ENCODE measurements at places on chromosomes 7 and 10.

GRCh38 chr10:80458638-80459037 lies 4.5 kb downstream of the TSPAN14 start:
- DNase-seq, result no peak

DNA sequence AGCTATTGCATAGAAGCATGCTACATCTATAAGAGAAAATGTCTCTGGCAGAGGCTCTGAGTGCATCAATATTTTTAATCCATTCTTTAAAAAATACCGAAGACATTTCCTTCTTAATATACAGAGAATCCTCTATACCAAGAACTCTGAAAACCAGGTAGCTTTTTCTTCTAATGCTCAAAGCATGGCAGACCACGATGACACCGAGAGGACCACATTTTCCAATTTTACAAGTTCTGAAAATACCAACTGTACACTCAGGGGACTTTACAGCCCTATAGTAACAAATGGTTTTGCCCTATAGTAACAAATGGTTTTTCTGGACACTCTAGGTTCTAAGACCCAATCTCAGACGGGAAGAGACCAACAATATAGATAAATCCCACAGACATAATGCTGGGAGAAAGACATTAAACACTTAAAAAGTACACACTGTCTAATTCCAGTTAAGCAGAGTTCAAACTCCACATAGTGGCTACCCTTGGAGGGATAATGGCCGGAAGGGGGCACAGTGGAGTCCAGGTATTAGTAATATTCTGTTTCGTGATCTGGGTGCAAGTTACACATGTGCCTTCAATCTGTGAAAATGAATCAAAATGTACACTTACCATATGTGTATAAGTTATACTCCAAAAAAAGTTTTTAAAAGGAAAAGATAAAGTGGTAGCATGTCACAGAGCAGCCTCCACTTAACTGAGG lies 26.2 kb downstream of the CCDC6 start:
- no peak for DNase-seq

DNA sequence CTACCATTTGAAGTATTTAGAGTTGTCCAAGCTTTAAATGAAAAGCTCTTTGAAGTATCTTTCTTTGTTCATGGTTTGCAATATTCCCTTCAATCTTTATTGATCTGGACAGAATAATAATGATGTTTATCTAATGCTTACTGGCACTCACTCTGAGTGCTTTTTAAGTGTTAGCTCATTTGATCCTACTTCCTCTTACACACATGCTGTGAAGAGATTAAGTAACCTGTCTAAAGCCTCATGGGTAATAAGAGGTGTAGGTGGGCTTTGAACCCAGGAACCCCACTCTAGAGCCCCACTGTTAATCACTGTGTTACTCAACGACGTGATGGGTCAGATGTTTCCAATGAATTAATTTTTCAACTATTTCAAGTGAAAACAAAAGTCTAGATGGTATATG lies 31.1 kb upstream of the ADD3 start:
- no peak for DNase-seq

DNA sequence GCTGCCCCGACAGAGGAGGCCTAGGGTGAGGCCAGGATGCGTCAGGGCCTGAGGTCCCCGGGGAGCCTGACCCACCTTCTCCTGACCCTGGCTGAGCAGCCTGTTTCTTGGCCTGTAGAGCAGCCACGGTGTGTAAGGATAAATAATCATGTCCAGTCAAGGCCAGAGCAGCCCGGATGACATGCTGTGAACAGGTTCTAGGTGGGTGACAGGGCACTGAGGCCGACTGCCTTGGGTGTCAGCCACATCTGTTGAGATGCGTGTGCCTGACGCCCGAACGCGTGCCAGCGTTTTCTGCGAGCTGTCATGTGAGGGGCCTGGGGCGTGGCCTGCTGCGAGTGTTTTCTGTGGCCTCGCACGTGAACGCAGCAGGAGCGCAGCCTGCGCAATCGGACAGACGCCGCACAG lies 118.3 kb downstream of the FAM53B start:
- no peak for DNase-seq

- DNase-seq, result no peak
Observed at GRCh38 chr10:48523820-48524758, 80.8 kb downstream of the ARHGAP22 start.

DNA sequence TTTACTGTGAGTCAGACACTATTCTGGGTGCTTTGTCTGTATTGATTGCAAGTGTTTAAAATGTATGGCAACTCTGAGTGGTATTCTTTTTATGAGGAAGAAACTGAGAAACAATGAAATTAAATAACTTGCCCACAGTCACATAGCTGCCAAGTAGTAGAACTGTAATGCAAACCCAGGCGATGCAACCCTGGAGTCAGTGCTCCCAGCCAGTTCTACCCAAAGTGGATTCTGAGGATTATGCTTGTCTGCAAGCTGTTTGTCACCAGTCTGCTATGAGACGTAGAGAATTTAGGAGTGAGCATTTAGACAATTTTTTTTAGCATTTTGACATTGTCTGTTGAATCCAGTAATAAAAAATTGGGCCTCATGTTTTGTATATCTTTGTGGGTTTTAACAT lies 306.0 kb upstream of the LRGUK start:
- DNase-seq, result no peak

DNA sequence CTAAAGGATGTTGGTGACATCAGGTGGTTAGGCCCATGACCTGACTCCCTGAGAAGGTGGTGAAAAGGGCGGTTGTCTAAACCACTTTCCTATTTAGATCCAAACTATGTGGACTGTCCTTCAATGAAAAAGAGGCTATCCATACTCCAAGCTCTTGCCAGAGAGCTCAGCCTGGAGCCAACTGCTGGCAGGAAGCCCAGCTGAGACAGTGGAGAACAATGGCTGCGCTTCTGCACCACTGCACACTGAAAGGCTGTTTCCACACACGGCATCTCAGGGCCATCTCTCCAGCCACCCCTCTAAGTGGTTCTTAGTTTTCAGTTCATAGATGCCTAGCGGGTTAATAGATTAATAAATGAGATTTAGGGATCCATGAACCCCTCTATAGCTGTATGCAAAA lies 488.8 kb upstream of the ZMIZ1 start:
- DNase-seq, result no peak

DNA sequence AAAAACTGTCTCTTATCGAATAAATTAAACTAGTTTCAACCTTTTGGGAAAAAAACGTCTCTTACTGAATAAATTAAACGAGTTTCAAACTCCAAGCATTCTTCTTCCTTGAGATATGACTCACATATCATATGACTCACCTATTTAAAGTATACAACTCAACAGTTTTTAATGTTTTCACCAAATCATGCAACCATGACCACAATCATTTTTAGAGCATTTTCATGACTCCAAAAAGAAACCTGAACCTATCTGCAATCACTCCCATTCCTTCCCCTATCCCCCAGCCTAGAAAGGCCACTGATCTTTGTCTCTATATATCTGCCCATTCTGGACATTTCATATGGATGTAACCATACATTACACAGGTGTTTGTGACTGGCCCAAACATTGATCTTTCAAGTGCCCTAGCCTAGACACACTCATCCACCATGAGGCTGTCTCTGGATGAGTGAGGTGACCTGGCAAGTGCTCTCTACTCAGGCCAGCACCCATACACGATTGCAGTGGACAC lies 115.3 kb downstream of the PIP4K2A start:
- DNase-seq, result no peak

DNA sequence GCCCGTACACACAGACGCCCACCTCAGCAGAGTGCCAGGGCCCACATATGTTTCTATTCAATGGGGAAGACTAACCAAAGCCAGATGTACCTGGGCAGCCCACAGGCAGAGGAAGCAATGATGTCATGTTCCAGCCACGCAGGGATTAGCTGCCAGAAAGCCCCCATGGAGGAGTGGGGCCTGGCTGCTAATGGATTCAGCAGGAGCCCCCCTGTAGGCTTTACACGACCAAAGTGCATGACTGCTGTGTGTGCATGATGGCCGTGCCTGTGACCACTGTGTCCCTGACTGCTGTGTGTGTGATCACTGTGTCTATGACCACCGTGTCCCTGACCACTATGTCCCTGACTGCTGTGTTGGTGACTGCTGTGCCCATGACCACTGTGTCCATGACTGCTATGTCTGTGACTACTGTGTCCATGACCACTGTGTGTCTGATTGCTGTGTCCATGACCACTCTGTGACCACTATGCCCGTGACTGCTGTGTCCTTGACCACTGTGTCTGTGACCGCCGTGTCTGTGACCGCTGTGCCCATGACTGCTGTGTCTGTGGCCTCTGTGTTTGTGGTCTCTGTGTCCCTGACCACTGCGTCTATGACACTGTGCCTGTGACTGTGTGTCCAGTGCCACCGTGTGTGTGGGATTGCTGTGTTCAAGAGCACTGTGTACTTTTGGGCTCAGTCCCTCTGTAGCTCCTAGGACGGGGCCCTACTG lies 409.3 kb downstream of the RPS24 start:
- DNase-seq, result no peak

DNA sequence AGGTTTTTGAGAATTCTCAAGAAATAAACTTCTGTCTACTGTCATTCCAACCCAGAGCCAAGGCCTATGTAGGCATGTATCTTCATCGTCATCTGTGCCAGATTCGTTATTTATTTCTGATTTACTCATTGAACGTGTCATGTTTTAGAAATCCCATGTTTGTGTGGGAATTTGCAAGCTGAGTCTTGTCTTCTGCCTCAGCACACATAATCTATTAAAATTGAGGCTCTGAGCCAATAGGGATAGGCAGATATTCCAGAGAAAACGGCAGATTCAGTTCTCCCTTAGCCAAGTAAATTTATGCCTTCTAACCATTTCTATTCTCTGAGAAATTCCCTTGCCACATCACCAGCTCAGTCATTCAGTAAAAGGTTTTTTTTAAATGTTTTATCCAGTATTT lies 444.6 kb downstream of the REEP3 start:
- DNase-seq, result no peak

- no peak for DNase-seq
Observed at GRCh38 chr7:31084226-31084625, 32.1 kb downstream of the ADCYAP1R1 start.

DNA sequence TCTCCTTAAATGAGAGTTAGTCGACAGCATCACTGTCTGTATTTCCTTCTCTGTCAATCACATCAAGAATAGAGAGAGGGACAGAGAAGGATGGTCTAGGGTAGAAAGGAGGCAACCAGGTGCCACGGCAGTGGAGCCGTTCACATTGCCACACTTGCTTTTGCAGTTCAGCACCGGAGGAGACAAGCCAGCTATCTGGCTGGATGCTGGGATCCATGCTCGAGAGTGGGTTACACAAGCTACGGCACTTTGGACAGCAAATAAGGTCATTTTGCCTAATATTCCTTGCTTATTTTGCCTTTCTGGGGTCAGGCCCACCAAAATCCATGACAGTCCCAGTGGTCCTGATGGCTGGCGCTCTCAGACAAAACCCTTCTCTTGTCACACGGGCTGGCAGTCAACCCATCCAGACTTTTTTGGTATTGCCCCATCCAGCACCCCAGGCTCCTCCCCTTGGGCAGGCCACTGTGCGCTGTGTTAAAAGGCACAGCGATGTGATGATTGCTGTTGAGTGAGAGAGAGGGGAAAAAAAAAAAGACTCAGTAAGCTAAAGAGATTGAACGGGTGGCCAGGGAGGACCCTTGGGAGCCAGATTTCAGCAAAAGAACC lies 8.4 kb downstream of the CPA2 start:
- DNase-seq, result no peak

GRCh38 chr7:76377186-76377918 lies 18.6 kb upstream of the YWHAG start:
- DNase-seq, result no peak

DNA sequence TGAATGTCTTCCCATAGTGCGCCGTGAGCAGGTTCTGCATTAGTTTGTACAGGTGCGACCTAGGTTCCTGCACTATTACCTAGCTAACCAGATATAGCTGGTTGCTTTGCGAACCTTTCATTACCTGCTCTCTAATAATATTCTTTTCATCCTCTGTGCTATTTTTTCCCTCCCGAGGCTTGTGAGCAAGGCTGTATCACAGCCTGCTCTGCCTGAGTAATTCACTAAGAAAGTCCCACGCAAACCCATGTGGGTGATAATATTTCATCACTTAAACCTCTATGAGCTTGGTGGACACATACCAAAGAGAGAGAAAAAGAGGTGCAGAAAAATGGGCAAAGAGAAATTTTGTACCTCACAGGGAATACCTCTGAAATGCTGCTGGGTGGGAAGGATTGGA lies 8.4 kb downstream of the INHBA start:
- DNase-seq, result no peak

GRCh38 chr7:54874804-54875203 lies 115.8 kb upstream of the SEC61G start:
- no peak for DNase-seq

DNA sequence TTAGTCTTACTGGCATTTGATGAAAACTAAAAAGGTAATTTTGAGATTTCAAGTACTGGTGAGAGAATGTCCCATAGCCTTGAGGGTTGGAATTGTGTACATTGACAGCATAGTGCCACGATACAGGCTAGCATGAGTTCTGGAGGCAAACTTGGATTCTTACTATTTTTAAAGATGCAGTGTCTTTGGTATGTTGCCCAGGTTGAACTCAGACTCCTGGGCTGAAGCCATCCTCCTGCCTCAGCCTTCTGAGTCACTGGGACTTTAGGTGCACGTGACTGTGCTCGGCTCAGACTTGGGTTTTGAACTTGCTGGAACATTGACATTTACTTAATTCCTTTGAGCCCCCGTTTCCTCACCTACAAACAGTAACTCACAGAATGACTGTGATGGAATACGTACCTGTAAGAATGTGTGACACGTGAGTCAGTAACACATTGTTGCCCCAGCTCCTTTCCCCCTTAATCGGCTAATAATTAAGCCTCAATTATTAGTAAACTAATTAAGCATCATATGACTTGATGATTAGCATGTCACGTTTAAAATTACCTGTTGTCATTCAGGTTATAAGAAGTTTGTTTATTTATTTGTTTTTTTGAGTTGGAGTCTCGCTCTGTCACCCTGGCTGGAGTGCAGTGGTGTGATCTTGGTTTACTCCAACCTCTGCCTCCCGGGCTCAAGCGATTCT lies 10.6 kb downstream of the DNAJB6 start:
- no peak for DNase-seq

DNA sequence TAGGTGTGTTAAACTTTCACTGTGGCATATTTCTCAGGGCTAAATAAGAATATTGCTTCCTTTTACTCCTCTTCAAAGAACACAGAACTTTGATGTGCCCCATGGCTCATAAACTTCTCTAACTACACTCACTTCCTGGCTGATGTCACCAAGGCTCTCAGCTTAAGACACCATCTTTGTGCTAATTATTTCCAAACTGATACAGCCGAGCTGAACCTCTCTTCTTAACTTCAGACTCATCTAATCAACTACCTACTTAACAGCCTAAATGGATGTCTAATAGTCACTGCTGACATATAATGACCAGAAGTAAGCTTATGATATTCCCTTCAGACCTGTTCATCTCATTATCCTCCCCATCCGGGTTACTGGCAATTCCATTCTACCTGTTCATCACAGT lies 3.6 kb downstream of the C10orf67 start:
- no peak for DNase-seq

GRCh38 chr10:28902215-28902614 lies 224.9 kb downstream of the BAMBI start:
- no peak for DNase-seq

- DNase-seq, result no peak
Observed at GRCh38 chr7:103727982-103728610, 261.4 kb downstream of the RELN start.

Data from ureter (tissue), 1 donor.